Activated T-helper 1 cell treated with anti-CD3 and anti-CD28 coated beads, Interleukin-2, amount 50 U/mL, for 16 hours (primary cell): ENCODE measurements at places on chromosomes 12 and 14.

DNA sequence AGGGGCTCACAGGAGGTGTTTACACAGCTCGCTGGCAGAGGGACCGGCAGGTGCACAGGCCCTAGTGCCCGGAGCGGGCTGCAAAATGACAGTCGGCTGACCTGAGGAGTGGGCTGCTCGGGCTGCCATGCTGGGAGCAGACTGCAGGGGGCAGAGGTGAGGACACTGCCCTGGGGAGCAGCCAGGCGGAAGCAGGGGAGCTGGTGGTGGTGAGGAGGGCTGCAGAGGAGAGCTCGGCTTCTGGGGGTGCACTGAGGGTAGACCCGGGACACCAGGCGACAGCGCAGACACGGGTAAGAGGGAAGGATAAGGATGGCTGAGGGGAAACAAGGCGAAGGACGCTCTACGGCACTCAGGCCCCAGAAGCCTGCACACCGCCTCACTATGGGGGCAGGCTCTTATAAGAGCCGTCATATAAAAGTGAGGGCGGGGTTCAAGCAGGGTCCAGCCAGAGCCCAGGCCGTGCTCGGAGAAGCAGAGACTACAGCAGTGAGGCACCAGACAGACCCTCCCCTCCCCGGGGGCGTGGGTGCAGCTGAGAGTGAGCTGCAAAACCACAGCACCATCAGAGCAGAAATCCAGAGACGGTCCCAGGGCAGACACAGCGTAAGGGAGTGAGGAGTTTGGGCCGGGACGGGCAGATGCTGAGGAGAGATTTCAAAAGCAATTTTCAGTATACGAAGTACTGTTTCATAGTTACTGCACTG, 62.5 kb downstream of the CCDC88C start:
- DNase-seq, result no peak

GRCh38 chr12:59453475-59453874, 142.4 kb upstream of the SLC16A7 start:
- DNase-seq, result no peak

DNA sequence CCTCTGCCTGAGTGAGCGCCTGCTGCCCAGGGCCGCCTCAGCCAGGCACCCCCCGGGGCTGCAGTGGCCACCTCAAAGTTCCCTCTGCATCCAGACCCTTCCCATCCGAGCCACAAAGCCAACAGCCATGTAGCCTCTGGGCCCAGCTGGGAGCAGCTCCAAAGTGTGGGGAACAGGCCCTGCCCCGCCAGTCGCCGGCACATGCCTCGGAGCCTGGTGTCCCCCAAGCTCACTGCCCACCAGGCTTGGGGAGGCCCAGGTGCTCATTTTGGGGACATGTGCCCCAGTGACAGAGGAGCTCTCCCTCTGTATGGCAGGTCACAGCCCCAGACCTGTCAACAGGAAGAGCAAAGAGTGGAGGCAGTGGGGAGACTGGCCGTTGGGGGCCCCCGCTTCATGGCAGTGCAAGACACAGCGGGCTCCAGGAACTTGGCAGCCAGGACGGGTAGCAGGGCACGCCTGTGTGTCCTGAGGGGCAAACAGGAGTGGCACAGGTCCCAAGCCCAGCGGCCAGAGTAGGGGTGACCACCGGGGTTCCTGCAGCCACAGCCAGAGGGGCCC, 29.9 kb downstream of the JAG2 start:
- no peak for DNase-seq

DNA sequence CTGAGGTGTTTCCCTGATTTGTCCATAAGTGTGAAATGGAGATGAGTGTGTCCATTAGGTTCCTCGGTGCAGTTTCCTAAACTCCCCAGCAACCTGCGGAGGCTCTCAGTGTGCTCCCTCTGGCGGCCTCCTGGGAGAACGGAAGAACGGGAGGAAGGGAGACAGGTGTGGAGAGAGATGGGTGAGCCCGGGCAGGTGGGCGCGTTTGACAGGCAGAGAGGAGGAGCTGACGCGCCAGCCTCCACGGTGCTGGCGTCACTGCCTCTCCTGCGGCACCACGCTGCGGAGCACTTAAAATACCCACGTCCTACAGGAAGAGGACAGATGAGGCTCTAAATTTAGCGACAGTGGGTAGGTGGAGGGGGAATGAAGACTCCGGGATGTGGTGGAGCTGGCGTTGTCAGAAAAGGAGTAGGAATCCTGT, 26.8 kb upstream of the PEX5 start:
- no peak for DNase-seq

- no peak for DNase-seq
Measured at GRCh38 chr12:106078358-106079010, 60.3 kb downstream of the NUAK1 start.
